ENCODE measurements at places on chromosomes 12 and 14.

GRCh38 chr12:5520831-5521230, 88.9 kb downstream of the NTF3 start:
- no peak for DNase-seq

DNA sequence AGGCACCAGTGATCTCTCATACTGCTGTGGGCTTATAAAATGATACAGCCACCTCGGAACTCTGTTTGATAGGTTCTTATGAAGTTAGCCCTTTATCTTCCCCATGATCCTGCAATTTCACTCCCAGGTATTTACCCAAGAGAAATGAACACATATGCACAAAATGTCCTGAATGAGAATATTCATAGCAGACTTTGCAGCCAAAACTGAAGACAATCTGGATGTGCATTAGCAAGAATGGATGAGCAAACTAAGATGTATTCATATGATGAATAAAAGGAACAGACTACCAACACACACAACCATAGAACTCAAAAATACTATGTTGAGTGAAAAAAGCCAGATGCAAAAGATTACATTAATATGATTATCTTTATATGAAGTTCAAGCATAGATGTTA, 66.7 kb downstream of the KCNA5 start:
- DNase-seq, result no peak

DNA sequence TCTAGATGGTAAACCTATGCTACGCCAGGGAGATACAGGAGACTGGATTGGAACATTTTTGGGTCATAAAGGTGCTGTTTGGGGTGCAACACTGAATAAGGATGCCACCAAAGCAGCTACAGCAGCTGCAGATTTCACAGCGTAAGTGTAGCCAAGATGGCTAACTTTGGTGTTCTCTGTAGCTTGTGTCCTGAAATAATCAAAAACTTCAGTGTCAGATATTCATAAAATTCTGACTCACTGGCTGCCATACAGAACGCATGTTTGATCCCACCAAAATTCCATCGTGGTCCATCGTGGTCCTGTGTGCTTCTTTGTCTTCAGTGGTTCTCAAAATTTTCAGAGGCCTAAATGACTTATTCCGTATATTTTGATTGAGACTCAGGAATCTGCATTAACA, 1.3 kb downstream of the STRAP start:
- no peak for DNase-seq

DNA sequence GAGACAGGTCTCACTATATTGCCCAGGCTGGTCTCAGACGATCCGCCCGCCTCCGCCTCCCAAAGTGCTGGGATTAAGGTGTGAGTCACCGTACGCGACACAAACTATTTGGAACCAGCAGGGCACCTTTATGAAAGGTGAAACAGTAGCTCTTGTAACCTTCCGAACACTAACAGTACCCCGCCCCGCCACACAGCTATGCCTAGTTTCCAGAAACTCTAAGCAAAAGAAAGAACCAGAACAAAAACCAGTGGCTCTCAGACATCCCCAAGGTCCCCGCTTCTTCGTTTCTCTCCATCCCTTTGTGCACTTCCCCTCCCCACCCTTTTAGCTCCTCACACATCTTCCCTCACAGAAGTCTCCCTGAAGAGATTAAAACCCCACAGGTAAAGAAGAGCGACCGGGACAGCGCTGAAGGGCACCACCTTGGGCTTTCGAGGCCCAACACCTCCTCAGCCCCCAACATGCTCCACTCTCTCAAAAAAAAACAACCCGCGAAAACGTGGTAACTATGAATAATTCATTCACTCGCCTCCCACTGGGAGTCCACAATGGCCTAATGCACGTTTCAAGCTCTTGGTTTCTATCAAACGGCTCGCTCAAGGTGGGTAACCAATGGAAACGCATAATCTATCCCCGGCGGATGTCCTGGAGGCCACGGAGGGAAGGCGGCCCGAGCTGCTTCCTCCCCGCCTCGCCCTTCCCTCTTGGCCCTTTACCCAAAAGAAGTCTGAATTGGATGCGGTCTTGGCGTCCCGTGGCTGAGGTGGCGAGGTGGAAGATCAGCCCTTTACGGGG, 877 bp downstream of the BAG5 start:
- no peak for DNase-seq

DNA sequence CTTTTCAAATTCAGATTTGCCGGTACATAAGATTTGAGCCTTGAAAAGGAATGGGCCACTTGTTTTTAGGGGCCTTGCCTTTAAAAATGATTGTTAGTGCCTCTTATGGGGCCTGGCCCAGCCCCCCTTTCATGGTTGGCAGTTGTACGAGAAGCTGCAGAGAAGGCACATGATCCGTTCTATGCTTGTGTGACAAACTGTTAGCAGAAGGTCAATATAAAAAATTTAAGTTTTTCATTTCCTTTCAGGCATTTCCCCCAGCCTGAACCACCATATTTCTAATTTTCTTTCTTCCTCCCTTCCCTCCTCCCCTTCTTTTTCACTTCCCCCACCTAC, 119.1 kb downstream of the PLXNC1 start:
- no peak for DNase-seq

DNA sequence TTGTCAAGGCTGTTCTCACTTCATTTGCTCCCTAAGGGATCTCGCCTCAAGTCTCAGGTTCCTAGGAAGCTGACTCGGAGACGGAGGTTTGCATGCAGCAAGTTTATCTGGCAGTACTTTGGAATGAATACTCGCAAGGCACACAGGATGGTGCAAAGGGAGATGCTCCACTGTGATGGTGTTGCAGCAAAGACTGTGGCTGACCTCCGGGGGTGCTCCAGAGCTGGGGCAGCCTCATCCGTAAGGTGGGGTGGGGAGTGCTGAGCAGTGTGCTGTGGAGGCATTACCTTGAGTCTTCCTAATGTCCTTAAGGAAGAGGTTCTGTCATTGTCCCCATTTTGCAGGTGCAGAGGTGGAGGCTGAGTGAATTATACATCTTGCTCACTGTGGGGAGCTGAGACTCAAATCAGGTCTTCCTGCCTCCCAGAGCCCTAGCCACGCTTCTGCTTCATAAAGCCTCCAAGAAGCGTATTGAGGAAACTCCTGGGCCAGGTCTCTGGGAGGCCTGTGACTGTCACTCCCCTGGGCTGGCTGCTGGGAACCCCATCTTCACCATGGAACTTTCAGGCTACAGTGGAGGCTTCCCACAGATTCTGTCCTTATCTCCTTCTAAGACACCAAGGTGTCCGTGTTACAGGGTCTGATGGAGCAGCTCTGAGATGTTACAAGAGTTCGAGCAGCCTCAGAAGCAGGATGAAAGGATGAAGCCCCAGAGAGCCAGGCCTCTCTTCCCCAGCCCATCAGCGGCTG, 39.5 kb downstream of the GALNT16 start:
- DNase-seq, result no peak

GRCh38 chr12:47947341-47947740, 16.1 kb upstream of the TMEM106C start:
- DNase-seq, result peak; percentile 58

DNA sequence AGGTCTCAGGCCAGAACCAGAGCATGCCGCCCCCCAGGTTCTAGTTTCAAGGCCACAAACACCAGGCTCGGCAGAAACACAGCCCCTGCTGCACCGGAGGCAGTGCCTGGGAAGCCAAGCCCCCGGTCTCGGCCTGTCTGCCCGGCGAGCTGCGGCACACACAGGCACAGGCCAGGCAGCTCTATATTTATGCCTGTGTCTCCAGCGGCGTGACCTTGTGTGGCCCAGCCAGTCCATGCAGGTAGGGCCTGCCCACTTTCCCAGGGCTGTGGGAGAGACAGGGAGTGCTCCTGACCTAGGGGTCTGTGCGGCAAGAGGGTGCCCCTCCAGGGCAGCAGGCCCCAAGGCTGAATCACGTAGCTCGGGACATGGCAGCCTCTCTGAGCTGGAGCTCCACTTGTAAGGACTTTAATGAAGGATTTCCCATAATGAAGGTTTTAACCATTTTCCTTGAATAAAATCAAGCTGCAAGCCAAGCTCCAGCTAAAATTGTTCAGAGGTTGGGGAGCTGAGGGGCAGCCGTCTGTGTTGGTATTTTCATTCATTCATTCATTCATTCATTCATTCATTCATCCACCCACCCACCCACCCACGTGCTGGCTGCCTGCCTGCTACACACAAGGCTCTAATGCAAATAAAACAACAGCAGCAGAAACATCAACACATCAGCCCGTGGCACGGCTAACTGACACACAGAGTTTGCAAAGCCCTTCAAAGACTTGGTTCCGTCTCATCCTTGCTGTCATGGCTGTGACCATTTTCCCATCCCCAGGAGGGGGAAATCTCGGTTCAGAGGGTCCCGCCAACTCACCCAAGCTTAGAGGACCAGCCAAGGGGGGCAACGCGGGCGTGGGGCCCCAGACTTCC, 92.0 kb downstream of the RFLNA start:
- no peak for DNase-seq

GRCh38 chr12:58433959-58434358, 486.3 kb downstream of the LRIG3 start:
- DNase-seq, result no peak

- DNase-seq, result no peak
Observed at GRCh38 chr12:106801830-106802533, 27.5 kb downstream of the RIC8B start.

DNA sequence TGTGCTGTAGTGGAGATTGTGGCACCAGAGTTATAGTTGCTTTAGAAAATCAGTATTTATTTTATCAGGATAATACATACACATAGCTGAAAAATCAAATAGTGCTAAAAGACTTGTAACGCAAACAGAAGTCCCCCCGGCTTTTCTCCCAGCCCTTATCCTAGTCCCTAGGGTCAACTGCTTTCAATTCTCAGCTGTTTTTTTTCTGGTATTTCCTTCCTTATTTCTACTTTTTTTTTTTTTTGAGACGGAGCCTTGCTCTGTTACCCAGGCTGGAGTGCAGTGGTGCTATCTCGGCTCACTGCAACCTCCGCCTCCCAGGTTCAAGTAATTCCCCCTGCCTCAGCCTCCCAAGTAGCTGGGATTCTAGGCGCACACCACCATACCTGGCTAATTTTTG, 8.4 kb upstream of the CTDSP2 start:
- DNase-seq, result no peak

- no peak for DNase-seq
Observed at GRCh38 chr12:128033473-128033872, 233.5 kb upstream of the TMEM132C start.

Data from renal pelvis (tissue), 12 donors.